ENCODE measurements at places on chromosomes 5 and 9.

- no peak for DNase-seq
Observed at GRCh38 chr5:154238776-154239481, 48.4 kb downstream of the GALNT10 start.

DNA sequence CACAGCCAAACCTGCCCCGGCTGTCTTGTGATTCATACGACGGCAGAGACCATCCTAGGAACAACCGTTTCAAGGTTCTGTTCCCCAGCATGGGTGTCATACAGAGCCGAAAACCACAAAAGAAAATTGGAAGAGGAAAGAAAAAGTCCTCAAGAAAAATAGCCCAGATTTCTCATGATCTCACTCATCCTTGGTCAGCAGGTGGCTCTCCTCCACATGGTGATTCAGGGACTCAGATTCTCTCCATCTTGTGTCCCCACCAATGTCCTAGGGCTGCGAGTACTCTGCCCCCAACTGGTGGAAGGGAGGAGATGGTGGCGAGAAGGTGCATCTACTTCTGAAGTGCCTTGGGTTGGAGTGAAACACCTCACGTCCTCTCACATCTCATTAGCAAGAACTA lies 25.6 kb downstream of the PDZD2 start:
- peak; percentile 78 for DNase-seq

- no peak for DNase-seq
Observed at GRCh38 chr5:15959370-15960164, 220.0 kb downstream of the MARCHF11 start.

DNA sequence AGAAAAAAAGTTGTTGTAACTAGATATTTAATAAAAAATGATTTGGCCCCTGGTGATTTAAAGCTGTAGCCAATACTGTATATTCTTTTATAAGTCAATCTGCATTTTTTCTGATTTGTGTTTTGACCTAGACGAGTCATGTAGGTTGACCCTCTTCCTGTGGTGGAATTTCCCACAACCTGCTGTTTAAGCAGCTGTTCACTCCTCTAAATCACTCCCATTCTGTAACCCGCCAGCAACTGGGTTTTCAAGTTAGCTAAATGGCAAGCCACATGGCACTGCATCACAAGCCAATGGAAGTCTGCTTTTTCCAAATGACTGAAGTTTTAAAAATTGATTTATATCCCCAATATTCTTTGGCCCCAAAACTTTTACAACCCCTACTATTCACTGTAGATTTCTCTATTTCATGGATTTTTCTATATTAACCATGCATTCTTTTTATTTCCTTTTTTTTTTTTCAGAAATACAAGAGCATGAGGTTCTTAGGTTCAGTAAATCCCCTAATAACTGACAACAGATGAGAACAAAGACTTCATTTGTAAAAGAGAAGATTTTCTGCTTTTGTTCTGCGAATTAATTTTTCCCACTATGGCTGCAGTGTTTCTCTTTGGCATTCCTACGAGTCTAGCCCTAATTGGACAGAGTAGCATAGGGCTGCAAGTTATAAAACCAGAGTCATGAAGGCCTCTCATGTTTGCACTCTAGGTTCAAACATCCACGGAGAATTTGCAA lies 184.5 kb upstream of the TLE4 start:
- no peak for DNase-seq

DNA sequence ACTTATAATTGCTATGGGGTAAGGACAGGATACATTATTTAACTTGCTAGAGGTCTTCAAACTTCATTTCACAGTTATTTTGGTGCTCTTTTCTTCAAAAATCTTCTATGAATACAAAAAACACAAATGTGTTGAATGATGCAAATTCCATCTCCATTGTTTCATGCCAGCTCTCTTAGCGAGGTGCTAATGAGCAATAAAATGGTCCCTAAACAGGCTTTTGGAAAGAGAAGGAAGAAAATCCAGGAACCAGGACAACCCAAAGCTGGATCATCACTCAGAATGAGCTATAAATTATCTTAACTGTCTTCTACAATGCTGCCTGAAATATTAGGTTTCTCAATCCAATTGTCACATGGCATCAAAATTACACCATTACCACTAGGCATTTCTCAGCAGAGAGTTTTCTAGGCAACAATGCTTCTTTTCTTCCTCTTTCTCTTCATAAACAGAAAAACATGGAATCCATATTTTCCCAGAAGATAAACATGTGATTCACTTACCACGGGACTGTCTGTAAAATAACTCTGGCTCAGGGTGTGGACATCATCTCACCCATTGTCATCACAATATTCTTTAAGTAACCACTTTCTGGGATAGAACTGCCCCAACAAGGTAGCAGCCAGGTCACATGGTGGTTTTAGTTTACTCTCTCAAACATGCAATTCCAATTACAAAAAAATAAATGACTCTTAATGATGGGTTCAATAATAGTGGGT lies 249.4 kb downstream of the NPR3 start:
- DNase-seq, result no peak

Measured in T47D (cell line).